ENCODE measurements at places on chromosomes 3 and 15.

GRCh38 chr3:160081958-160082533, 93.4 kb downstream of the IL12A start:
- DNase-seq = no peak

DNA sequence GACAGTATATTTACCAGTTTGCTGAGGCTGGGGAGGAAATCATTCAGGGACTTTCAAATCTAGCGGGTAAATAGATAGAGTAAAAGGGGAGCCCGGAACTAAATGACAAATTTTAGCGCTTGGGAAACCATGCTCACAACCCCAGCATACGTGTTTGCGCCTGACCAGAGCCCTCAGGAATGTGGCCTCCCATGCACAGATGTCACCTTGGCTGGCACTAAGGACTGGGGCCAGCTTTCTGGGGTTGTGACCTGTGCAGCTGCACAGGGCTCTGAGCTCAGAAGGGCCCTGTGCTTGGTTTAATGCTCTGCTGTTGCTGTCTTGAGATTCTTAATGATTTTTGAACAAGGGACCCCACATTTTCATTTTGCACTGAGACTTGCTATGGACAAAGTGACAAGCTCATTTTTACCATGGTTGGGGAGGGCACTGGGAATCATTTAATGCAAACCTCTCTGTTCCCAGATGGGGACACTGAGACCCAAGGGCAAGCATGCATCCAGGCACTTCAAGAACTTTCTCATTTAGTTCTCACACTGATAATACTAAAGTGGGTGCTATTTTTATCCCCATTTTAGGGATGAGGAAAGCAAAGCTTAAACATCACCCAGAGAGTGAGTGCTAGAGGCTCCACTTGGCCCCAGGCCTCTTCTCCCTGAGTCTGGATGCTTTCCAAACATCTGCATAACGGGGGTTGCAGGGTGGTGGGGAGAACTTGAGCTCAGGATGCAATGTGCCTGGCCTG, 44.1 kb upstream of the FAM107A start:
- DNase-seq = no peak

GRCh38 chr3:144242747-144243146, 271.1 kb downstream of the DIPK2A start:
- no peak for DNase-seq

DNA sequence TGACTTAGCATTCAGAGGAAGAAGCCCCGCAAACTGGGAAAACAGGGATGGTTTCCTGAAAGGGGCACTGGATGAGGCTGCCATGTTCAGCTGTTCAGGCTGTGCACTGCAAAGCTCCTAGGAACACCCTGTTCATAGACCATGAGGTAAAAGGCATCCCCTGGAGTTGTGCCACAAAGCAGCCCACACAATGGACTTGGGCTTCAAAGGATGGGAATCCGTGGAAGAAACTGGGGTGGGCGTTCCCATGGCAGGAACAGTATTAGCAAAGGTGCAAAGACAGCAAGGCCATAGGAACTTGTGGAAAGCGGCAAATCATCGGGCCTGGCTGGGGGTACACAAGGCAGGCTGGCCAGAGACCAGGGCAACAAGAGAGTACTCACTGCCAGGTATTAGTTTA, 8.9 kb downstream of the OXTR start:
- no peak for DNase-seq

DNA sequence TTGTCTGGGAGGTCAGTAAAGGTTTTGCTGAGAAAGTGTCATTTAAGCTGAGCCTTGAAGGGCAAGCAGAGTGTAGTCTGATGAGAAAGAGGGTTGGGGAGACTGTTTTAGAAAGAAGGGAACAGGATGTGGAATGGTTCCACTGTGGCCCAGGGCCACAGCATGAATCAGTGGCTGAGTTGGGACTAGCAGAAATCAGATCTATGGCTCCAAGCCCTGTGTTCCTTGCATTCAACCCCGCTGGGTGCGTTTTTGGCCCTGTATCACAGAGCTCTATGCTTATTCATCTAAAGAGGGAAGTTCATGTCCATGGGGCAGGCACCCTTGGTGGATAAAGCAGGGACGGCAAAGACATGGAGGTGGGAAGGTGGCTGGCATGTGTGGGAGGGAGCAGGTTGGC, 151.3 kb downstream of the CACNA1D start:
- no peak for DNase-seq

DNA sequence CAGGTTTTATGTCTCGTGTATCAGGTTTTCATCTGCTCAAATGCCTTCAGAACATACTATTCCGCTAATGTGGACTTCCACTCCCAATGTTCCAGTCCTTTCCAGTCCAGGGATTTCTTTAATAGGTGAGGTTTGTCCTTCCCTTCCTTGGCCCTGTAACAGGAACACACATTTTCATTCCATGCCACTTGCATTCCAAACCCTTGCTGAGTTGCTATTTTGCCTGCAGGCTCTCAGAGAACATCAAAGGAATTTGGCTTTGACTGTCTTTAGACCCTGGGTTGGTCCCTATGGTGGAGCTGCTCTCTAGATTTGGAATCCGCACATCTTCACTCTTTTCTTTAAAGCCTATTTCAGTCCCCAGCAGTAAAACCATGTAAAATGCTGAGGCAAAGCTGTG, 12.3 kb upstream of the ALCAM start:
- DNase-seq = no peak

DNA sequence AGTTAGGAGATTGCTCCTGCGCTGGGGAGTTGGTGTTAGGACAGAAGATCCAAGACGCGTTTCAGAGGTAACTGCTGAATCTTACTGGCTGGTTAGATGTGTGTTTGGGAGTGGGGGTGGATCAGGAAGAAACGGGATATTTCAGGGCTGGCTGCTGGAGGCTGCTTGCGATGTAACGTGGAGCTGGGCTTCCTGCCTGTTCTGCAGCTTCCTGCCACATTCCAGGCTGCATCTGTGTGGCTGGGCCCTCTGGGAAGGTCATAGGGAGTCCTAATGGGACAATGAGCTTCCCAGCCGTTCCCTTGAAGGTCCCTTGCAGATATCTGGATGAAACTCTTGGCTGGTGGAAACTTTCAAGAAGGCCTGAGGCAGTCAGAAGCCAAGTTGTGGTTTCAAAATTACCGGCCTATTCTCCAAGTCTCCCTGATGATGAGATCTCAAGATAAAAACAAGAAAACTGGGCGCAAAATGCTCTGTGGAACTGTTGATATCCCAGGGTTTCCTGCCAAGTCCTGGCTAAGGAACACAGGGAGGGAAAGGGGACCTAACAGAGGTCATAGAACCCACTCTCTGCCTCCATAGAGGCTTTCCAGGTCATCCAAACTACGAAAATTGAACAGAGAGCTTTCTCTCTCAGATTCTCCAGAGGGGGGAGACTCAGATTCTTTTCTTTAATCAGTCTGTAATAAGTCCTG, 67.0 kb downstream of the NOX5 start:
- DNase-seq = peak; percentile 39

DNA sequence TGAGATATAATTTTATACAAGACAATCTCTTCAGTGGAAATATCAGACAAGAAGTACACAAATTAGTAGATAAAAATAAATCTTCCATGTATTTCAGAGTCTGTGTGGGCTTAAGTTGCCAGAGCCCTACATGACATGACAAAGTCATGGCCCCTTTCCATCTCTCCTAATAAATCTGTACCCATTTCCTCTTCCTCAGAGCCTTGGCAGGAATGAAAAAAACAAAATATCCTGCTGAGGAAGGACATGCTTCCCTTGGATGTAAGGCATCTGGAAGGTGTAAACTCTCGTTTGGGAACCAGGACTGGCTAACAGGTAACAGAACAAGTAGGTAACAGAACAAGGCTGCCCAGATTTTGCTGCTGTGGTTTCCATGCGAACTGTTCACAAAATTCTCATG, 148.1 kb downstream of the SNRK start:
- DNase-seq = no peak

- peak; percentile 93 for DNase-seq
These were observed 1.4 kb downstream of the VEPH1 start for GRCh38 chr3:157501863-157502262.

GRCh38 chr15:73677146-73677607, 7.0 kb upstream of the CD276 start:
- DNase-seq = no peak

DNA sequence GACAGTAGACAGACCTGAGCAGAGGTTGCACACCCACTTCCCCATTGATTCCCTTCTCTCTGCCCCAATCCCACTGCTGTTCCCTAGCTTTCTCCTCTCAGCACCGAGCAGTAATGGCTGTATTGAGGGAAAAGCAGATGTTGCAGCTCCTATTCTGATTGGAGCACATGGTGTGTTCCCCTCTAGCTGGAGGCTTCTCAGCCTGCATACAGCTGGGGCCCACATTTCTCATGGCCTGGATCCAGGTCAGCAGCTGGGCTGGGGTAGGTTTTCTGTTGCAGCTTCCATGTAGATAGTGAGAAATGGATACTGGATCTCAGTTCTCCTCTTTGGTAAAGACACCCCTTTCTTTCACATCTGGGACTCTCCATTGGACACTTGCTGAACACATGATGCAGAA, 50.1 kb downstream of the RYR3 start:
- no peak for DNase-seq

DNA sequence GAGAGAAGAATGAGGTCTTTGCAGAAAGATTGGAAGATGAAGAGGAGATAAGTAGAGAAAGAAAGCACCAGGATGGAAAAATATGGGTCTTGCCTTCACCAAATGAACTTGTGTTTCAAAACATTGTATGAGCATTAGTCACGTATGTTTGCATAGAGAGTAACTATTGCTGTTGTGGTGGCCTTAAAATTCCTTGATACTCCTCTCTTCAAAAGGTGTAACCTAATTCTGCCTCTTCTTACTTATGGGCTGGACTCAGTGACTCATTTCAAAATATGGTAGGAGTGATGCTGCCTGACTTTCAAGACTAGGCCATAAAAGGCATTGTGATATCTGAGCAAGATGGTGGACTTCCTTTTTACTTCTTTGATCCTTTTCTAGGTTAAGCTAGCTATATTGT, 228.7 kb upstream of the ZNF385D start:
- DNase-seq = no peak

DNA sequence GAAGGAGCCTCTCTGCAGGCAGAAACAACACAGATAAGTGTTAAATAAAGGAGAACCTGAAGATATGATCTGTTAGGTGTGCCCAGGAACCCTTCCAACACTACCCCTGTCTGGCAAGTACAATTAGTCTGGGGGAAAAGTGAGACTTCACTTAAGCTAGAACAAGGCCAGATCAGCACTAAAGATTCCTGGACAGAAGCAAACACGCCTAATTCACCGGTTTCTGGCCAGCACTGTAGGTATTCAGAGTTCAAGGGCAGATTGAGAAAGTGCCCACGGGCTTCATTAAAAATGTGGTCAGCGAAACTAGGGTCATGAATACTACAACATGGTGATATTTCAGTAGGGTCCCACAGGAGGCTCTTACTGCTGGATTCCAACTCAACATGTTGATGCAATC, 28.6 kb upstream of the OR5K1 start:
- no peak for DNase-seq

GRCh38 chr3:127003175-127003555, 20.2 kb downstream of the PLXNA1 start:
- DNase-seq = no peak

- DNase-seq = no peak
These were observed 8.4 kb downstream of the CSK start for GRCh38 chr15:74790080-74790916.

DNA sequence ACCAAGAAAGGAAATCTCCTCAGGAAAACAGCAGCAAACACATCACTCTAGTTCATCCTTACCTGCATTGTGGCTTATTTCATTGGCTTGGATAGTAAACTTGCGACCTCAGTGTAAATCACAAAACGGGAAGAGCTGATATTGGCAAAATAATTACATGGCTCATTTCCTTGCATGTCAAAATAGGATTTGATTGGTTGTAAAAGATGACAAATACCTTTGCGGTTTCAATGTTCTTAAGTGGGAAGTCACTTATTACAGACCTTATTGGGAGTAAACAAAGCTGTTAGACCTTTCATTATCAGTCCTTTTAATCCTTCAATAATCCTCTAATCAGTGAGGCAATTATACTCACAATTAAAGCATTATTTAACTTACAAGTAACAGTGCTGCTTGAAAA, 590.6 kb downstream of the MAGI1 start:
- no peak for DNase-seq

- no peak for DNase-seq
These were observed 39.4 kb downstream of the DNAJB8 start for GRCh38 chr3:128427175-128427857.

DNA sequence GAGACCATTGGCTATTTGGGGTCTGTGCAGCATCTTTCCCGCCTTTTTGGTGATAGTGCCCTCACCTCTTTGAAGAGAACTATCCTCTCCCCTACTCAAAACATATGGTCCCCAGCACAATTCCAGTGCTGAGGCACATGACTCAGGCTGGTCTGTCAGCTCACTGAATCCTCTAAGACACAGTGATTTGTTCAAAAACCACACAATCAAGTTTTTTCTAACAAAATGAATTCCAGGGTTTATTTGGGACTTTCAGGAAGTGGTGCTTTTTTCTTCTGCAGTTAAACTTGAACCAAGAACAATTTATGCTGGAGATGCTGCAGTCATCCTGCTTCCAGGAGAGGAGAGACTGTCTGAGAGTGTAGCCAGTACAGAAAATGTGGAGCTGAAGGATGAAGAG, 142.5 kb upstream of the LMCD1 start:
- DNase-seq = no peak

GRCh38 chr3:52769786-52770455, 819 bp downstream of the NEK4 start:
- no peak for DNase-seq

DNA sequence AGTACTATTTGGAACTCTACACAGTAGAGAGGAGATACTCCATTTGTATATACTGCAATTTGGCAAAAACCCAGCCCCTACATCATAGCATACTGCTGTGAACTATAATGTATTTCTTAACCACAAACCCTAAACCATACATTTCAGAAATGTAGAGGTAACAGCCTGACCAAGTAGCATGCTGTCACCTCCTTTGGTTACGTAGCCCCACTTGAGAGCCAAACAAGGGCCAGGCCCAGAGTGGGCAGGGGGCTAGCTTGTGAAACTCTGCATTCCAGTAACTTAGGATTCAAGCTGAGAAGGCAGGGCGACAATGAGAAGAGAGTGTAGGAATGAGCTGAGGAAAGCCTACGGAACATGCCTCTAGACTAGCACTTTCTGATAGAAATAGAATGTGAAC, 135.8 kb downstream of the GREM1 start:
- DNase-seq = no peak

DNA sequence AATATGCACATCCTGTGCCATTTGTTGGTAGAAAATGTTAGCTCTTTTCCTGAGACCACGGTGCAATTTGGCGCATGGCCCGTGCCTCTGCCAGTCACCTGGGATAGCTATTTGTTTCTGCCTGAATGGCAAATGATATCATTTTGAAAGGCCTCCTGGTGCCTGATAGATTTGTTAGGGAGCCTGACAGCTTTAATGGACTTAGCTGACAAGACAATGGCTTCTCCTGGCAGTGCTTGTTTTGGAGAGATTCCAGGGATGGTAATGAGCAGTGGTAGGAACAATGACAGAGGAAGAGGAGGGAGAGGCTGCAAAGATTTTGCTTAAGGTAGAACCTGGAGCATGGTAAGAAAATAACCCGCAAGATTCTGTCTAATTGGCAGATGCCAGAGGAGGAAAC, 268.5 kb downstream of the CLSTN2 start:
- DNase-seq = no peak

Data from COLO829 (cell line).